ENCODE measurements at places on chromosomes 2 and 18.

DNA sequence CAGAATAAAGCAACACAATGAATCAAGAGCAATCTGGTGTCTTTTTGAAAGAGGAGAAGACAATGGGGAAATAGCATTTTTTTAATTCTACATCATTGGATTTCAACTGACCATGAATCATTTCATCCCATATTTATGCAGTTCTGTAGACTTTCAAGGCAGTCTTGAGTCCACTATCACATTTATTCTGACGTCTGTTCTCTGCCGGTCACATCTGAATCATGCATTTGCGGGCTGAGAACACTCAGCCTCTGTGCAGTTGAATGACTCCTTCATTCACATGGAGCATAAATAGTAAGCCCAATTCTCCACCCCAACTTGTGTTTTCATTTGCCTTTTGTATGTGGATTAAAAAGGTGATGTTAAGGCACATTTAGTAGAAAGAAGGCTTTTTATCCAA lies 128.2 kb downstream of the AKAIN1 start:
- no peak for DNase-seq

DNA sequence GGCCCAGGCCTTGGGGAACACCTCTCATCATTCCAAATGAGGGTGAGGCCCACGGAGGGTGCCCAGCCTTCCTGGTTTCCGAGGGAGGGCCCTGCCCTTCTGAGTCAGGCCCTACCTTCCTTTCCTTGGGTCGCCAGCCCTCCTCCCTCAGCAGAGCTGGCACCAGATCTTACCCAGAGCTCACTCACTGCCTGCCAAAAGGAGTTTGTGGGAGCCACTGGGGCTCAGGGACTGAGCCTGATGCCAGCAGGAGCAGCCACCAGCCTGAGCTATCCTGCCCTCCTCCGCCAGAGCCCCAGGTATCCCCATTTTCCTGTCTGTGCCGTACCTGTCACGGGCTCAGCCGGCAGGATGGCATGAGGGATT lies 64.1 kb downstream of the NRP2 start:
- no peak for DNase-seq

- no peak for DNase-seq
Measured at GRCh38 chr2:85164145-85164569, 31.0 kb downstream of the TCF7L1 start.

GRCh38 chr2:14363137-14363536 lies 269.4 kb upstream of the LRATD1 start:
- DNase-seq, result no peak

DNA sequence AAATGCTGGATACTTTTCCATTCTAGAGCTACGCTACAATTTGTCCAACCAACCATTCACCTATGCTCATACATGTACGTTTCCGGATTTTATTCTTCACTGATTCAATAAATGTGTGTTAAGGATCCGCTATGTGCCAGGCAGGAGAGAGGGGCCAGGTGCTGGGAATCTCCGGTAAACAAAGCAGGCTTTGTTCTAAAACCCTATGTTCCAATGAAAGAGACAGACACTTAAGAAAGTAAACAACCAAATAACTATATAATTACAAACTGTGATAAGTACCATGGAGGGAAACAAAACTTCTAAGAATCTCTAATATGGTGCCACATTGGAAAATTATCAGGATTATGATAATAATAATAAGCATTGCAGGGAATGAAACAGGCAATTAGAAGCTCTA lies 22.2 kb upstream of the POMC start:
- no peak for DNase-seq

- DNase-seq, result no peak
Measured at GRCh38 chr2:232973011-232973735, 39.9 kb downstream of the NGEF start.

GRCh38 chr2:157876786-157877138 lies 632 bp upstream of the ACVR1 start:
- no peak for DNase-seq
